ENCODE measurements at places on chromosomes 2 and 18.

DNA sequence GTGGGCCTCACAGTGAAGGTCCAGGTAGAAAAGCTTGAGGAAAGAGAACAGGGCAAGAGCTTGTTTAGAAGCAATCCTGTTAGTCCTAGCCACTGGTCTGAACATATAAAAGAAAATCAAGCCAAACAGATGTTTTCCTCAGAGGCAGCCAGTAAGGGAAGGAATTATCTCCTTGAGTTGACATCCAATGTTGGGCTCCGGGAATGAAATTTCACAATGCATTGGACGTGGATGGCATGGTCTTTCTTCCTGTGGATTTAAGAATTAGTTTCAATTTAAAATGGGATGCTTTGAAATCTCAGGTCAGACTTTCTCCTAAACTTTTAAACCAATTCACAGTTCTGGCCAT is 92.1 kb downstream of the ACKR3 start:
- no peak for DNase-seq

DNA sequence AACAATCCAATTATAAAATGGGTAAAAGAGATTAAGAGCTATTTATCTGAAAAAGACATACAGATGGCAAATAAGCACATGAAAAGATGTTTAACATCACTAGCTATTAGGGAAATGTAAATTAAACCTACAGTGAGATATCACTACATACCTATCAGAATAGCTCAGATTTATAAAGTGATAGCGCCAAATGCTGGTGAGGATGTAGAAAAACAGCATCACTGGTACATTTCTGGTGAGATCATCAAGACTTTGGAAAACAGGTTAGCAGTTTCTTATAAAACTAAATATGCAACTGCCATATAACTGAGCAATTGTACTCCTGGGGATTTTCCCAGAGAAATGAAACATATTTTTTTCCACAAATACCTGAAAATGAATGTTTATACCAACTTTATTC is 100.4 kb downstream of the ACOXL start:
- no peak for DNase-seq

GRCh38 chr18:73664896-73665295 is 482.7 kb downstream of the FBXO15 start:
- DNase-seq: no peak

GRCh38 chr2:57598551-57598950 is 448.1 kb upstream of the VRK2 start:
- no peak for DNase-seq

- DNase-seq: peak; percentile 87
Measured at GRCh38 chr2:69567909-69568300, 75.6 kb downstream of the AAK1 start.

GRCh38 chr18:11089931-11090715 is 59.2 kb downstream of the PIEZO2 start:
- DNase-seq: no peak

- no peak for DNase-seq
Measured at GRCh38 chr18:49345931-49346696, 114.3 kb downstream of the DYM start.

DNA sequence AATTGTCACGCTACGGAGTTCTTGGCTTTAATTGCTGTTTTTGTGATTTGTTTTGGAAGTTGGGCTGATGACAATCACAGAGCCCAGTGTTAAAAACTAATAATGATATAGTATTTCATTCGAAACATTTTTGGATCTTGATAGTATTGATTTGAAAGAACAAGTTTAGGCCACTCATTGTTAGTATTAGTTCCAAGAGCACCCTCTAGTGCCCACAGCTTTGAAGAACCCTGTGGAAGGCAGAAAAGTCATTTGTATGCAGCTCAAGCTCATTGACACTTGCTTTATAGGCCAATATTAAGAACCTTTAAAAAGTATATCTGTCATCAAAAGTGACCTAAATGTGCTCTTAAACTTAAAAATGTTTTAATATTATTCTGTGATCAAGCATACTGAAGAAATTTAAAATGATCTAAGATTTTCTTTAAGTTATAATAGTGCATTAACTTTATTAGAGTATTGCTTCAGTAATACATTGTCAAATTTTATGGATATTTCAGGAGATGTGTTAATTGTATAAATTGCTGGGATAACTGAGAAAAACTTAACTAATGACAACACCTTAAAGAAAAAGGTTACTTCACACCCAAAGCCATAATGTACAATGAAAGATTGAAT is 191.0 kb downstream of the GRB14 start:
- peak; percentile 80 for DNase-seq

GRCh38 chr2:112821682-112822081 is 14.9 kb downstream of the IL1B start:
- DNase-seq: no peak

DNA sequence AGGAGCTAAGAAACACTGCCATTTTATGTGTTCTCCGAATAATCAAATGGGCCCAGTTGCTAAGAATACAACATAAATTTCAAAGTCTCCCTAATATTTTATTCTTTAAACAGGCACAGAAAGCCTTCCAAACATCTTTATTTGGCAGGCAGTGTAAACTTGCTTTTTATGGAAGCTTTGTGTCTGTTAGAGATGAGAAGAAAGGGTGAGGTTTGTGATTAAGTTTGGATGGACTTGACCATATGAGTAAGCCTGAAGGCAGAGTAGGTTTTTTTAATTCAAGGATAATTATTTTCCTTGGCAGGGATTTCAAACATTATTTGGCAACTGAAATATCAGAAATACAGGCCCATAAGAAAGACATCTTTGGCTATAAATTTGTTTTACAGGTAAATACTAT is 62.9 kb downstream of the COX7A2L start:
- no peak for DNase-seq

GRCh38 chr2:177246000-177246399 is 18.5 kb downstream of the NFE2L2 start:
- DNase-seq: no peak

DNA sequence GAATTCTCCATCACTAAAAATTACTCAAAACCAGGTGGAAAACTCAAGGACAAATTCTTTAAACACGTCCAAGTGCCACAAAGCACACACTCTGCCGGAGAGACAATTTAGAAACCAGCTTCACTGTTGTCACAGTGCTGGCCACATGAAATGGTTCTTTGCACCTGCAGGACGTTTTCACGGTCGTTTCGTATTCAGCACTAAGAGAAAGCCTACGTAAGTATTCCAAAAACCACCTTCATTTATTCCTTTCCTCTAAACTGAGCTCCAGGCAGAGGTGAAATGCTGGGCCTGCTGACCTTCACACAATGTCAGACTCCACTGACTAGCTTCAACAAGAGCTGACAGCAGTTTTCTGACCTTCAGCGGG is 680 bp downstream of the ATP5F1A start:
- no peak for DNase-seq

- no peak for DNase-seq
Measured at GRCh38 chr2:70931376-70932000, 4.2 kb upstream of the ATP6V1B1 start.

DNA sequence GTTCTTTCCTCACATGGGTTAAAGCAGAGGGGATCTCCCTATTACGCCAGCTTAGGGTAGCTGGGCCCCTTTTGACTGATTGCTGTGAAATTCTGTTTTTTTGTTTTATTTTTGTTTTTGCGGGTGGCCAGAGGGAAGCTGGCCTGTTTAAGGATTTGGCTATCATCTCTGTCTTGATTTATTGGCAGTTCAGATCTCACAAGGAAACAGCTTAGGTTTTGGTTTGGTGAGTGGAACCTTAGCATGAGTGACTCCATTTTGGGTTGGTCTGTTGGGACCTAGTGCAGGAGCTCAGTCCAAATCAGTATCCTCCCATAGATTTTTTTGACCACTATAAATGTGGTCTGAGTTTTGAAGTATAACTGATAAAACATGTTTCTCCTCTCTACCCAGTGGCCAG is 25.6 kb upstream of the NTSR2 start:
- no peak for DNase-seq

- DNase-seq: no peak
Measured at GRCh38 chr2:215505044-215505786, 69.3 kb upstream of the FN1 start.

GRCh38 chr2:64469261-64469660 is 15.3 kb downstream of the LGALSL start:
- no peak for DNase-seq

GRCh38 chr18:21672521-21673267 is 31.9 kb downstream of the ABHD3 start:
- peak; percentile 23 for DNase-seq

DNA sequence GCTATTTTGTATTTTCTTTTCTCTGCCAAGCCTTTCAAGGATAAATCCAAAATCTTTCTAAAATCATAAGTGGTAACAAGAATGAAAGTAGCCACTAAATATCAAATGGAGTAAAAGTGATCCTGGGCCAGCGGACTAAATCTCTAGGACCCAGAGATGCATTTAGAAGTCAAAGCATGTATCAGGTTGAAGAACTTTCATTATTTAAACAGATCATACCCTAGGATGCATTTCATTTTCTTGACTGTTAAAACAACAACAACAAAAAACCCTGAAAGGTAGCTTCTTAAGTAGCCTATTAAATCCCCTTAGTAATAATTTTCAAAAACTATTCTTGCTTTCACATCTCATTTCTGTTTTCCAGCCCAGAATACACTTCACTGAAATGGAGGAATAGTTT is 4.8 kb upstream of the POU3F3 start:
- DNase-seq: no peak

GRCh38 chr18:51160646-51161045 is 36.8 kb downstream of the MEX3C start:
- DNase-seq: no peak

GRCh38 chr18:48492880-48493279 is 46.0 kb upstream of the CTIF start:
- DNase-seq: no peak

GRCh38 chr2:2264416-2264815 is 66.7 kb downstream of the MYT1L start:
- no peak for DNase-seq

DNA sequence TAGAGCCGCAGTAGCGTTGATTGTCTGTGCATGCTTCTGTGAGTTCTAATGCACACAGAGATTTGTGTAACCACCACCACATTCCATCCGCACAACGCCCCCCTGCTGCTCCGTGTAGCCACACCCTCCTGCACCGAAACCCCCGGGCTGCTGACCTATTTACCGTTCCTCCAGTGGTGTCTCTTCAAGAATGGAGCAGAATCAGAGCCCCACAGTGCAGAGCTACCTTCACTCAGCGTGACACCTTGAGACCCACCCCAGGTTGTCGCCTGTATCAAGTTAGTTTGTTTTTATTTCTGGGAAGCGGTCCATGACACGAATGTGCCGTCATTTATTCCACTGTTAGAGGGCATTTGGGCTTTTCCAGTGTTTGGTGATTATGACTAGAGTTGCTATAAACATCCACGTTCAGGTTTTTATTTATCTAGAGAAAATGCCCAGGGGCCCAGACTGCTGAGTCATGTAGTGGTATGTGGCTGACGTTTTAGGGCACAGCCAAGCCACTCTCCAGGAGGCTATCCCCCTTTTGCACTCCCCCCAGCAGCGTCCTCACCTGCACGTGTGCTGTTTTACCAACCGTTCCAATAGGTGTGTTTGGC is 266.8 kb downstream of the NDUFA10 start:
- no peak for DNase-seq

- no peak for DNase-seq
Measured at GRCh38 chr18:7755753-7756475, 188.8 kb downstream of the PTPRM start.

GRCh38 chr18:63138436-63139340 is 180.9 kb downstream of the BCL2 start:
- no peak for DNase-seq

GRCh38 chr2:237160271-237160919 is 74.7 kb downstream of the COPS8 start:
- no peak for DNase-seq

- DNase-seq: no peak
Measured at GRCh38 chr2:54566896-54567295, 110.8 kb downstream of the SPTBN1 start.

GRCh38 chr2:20351555-20352229 is 1.0 kb upstream of the PUM2 start:
- peak; percentile 67 for DNase-seq

DNA sequence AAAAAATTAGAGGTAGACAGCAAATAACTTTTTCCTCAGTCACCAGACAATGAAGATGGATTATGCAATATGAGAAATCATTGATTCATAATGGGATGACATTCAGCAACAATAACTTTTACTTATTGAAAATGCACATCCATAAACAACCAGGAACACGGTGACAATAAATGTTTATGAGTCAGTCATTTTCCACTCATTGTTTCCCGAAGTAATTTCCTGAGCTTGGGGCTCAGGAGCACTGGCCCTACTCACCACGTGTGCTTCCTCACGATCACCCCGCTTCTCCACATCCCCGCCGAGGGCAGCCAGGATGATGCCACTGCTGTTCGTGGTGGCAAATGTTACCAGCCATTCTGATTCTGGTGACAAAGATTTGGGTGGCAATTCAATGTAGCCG is 156.3 kb downstream of the LAMA1 start:
- DNase-seq: no peak

- peak; percentile 90 for DNase-seq
Measured at GRCh38 chr2:159798376-159798725, 343 bp upstream of the CD302 start.

DNA sequence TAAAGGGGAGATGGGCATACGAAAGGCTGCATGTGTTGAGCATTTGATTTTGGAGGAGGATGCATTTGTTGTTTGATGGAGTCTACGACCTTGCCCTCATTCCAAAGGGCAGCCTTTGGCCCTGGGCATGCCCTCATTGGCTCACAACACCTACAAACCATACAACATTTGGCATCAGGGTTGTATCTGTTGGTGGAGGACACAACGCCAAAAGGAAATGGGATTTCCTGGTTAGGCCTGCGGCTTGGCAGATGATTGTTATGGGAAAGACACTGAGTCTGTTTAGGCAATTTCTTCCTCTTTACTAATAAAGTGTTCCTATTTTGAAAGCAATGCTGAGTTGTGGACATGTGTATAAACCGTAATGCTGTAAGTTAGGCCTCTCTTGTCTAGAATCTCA is 246.9 kb downstream of the LDLRAD4 start:
- no peak for DNase-seq

DNA sequence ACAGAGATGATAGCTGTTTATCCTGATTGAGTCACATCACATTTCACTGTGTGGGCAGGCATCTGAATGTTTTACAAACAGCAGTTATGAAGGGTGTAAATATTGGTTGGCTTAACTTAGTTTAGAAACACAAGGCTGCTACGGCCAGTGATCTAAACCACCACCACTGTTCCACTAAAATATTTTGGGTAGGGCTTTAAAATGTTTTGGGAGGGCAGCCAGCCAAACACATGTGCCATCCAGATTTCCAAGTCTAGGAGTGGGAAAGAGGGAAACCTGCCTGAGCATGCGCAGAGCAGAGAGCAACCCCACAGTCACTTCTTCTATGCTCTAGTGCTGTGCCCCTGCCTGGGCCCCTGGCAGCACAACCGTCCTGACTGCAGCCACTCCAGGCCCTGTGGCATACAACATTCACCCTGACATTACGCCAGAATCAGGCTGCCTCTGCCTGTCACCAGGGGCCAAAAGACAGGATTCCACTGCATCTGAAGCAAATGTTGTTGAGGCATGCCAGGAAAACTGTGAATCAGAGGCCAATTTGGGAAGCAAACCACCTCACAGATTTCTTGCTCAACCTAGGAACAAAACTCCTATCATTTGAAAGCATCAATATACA is 74.8 kb upstream of the COL5A2 start:
- no peak for DNase-seq
